ENCODE measurements at places on chromosomes 4 and X.

DNA sequence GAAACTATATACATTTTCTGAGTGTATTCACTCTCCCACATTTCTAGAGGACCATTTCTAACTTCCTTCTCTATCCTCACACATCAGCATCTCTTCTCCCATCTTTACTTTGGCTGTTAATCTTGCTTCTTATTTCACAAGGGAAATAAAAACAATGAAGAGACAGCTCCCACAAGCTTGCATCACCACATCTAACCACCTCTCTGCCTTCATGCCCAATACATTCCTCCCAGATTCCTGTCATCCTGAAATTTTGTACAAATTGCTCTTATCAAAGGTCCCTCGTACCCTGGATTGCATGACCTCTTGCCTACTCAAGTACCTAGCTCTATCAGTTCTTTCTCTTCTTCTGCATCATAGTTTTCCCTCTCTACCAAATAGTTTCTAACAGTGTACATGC, 215.2 kb downstream of the ANTXR2 start:
- DNase-seq: no peak

GRCh38 chr4:9931146-9931545, 90.2 kb downstream of the SLC2A9 start:
- no peak for DNase-seq

DNA sequence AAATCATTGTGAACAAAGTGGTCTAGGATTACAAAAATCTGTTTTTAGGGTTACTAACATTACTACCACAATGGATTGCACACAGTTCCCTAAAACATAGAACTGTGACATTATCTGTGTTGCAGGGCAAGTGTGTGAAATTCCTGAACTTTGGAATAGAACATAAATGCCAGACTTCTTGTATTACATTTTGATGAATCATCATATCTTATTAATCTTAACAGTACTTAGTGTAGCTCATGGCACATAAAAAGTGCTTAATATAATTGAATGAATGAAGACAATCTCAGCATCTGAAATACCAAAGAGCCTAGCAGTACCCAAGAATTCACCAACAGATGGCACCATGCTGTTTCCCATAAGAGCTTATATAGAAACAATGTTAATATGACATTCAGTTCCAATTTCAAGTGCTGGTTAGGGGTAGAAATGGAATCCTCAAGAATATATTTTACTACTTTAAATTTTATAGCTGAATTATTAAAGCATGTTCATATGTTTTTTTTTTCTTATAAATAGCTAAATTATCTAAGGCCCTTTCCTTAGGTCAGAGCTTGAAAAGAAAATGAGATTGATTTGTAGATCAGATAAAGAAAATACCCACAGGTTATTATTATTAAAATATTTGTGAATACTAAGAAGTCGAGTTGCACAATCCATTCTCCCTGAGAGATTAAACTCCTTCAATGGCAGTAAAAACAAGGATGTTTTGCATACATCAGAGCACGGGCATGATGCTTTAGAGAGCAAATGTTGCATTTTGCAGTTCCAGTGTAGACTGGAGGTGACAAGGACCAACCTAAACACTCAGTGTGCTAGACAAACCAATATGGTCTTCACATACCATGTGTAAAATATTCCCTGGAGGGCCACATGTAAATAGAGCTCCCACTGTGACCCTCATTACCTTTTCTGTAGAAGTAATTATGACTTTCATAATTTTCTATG, 25.7 kb upstream of the SHISA3 start:
- no peak for DNase-seq

GRCh38 chr4:16192057-16192456, 34.2 kb downstream of the TAPT1 start:
- DNase-seq: no peak

GRCh38 chrX:50108264-50108663, 92.5 kb downstream of the AKAP4 start:
- DNase-seq: no peak

DNA sequence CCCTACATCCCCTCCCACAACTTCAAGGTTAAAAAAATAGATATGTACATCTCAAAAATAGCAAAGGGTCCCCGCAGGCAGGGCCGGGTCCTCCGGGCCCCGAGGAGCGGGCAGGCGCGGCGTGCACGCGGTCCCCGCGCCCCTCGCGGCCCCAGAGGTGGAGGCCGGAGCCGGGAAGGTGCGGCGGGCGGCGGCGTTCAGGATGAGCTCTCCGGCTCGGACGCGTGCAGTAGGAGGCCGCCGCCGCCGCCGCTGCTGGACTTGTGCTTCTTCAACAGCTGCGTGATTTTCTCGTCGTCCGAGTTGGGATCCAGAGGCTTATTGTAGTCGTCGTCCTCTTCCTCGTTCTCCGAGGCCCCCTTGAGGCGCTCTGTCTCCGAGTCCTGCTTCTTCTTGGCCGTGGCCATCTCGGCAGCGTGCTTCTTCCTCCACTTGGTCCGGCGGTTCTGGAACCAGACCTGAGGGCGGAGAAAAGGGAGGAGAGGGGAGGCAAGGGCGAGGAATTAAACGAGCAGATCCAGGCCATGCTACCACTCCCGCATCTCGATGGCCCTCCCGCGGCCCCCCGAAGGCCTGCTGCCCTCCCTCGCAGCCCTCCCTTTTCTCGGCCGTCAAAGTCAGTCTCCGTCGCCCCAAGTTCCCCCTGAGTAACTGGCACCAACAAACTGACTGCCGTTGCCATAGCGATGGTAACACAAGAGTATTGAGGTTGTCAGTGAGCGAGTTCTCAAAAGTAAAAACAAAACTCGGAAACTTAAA, 5.8 kb downstream of the NKX6-1 start:
- no peak for DNase-seq

GRCh38 chr4:37685161-37685822, 884 bp downstream of the RELL1 start:
- DNase-seq: peak; percentile 41

GRCh38 chr4:112302320-112303274, 5.4 kb downstream of the ALPK1 start:
- no peak for DNase-seq

- no peak for DNase-seq
Observed at GRCh38 chr4:176223561-176223960, 28.2 kb upstream of the SPATA4 start.

DNA sequence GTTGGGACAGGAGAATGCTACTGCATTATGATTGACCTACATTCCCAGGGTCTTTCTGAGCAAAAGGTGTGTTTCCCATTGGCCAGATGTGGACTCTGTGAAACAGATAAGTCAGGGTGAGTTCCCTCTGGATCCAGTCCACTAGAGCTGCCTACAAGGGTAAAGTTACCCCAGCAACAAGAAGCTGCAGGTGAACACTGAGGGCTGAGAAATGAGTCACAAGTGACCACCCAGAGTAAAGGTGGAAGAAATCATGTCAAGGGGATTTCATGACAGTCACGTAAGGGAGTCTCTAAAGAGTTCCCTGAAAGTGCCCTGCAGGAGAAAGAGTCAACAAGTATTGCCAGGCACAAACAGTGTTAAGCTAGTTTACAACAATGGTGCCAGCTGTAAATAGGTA, 16.3 kb downstream of the F8A1 start:
- DNase-seq: no peak

DNA sequence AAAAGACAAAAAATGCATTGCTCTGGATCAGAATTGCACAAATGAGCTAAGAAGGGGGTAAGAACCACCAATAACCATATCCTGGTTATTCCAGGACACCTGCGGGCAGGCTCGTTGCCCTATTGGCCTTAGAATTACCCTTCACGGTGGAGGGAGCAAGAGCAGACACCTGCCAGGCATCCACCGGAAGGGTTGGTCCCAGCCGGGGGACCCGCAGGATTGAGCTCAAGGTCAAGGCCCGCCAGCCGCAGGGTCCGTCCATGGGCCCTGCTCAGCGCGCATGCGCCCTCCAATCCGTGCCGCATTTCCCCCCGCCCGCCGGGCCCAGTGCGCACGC, 575 bp downstream of the SLC25A6 start:
- no peak for DNase-seq

- no peak for DNase-seq
Observed at GRCh38 chr4:112536123-112536522, 20.1 kb upstream of the NEUROG2 start.

GRCh38 chr4:110625576-110626257, 2.8 kb upstream of the PITX2 start:
- DNase-seq: no peak

DNA sequence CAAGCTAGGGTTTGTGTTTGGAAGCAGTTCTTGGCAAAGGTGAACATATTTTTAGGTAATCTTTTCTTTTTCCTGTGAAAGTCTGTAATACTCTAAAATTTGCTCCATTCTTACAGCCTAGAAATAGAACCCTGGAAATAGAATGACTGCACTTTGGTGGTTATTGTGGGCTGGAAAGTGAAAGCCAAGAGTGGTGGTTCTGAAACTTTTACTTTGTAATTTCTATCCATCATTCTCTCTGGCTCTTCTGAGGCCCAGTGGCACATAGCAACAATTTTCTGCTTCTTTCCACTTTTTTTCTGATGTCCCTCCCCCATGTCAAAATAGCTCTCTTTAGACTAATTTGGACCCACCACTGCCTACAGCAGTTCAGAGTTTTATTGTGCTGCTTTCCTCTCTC, 300.4 kb upstream of the RPS6KA3 start:
- no peak for DNase-seq

- DNase-seq: no peak
Observed at GRCh38 chr4:170014359-170015011, 11.7 kb downstream of the MFAP3L start.

- DNase-seq: no peak
Observed at GRCh38 chr4:89164400-89164799, 53.1 kb downstream of the TIGD2 start.

GRCh38 chr4:61468024-61468720, 268.0 kb downstream of the ADGRL3 start:
- no peak for DNase-seq

DNA sequence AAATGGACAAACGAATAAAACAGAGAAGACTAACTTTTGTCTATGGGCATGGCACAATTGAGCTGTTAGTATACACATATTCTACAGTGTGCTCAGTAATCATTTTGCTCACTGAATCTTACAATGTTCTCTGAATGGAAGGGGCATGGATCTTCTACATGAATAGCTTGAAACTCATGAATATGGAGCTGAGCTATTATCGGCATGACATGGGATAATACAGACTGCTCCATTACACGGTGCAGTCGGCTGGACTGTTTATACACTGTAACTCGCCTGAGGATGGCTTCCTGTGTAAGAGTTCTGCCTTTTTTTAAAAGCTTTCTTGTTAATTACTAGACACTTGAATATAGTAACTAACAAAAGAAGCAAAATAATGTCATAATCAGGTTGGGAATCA, 368.5 kb upstream of the MAD2L1 start:
- DNase-seq: no peak

GRCh38 chrX:150615356-150615755, 46.9 kb downstream of the MTM1 start:
- DNase-seq: no peak

DNA sequence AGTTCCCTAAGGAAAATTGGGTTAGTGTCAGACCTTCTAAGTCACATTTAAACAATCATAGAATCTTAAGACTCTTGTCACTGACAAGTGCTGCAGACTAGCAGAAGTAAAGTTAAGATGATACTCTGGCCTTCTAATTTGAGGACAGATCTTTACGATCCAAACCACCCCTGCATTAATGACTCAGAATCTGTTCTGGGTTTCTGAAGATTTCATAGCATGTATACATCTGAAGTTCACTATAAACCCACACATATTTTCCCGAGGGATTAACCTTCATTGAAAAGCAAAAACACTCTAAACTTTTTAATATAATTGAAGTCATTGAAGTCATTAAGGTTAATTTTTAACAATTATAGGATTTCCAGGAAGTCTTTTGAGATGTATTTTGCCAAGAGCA, 674.3 kb downstream of the IQCM start:
- DNase-seq: no peak

- DNase-seq: no peak
Observed at GRCh38 chr4:124243671-124244366, 468.7 kb downstream of the ANKRD50 start.

- no peak for DNase-seq
Observed at GRCh38 chrX:39022106-39022505, 220.8 kb downstream of the MID1IP1 start.

DNA sequence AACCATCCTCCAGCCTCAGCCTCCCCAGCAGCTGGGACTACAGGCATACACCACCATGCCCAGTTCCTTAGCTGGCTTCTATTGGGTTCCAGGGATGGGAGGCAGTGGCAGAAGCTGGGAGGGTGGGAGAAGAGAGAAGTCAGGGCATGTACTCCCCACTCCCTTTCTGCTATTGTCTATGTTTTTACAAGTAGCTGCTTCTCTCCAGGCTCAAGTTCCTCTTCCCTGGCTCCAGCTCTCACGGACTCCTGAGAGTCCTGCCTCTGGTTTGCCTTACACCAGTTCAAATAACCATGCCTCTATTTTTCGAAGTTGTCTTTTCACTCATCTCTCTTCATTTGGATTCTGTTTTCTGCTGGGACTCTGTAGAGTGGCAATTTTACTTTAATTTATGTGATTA, 2.9 kb downstream of the TBC1D9 start:
- no peak for DNase-seq

GRCh38 chrX:41728125-41728524, 4.1 kb downstream of the GPR82 start:
- DNase-seq: no peak

DNA sequence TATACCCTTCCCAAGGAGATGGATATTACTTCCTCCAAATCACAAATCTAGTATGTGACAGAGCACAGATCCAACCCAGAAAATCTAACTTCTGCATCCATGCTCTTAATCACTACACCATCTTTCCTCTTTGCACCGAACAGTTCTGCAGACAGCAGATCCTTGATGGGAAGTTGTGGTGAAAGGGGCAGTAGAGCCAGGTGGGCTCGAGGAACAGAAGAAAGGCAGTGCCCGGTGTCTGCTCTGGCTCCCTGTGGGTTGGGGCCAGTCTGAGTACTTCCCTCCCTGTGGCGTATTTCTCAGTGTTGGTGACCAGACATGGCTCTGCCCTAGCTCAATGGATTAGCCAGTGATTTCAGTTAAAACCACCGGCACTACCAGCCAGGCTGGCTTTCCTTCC, 15.3 kb downstream of the HOPX start:
- DNase-seq: no peak

GRCh38 chrX:56025872-56026571, 206.1 kb upstream of the KLF8 start:
- no peak for DNase-seq

DNA sequence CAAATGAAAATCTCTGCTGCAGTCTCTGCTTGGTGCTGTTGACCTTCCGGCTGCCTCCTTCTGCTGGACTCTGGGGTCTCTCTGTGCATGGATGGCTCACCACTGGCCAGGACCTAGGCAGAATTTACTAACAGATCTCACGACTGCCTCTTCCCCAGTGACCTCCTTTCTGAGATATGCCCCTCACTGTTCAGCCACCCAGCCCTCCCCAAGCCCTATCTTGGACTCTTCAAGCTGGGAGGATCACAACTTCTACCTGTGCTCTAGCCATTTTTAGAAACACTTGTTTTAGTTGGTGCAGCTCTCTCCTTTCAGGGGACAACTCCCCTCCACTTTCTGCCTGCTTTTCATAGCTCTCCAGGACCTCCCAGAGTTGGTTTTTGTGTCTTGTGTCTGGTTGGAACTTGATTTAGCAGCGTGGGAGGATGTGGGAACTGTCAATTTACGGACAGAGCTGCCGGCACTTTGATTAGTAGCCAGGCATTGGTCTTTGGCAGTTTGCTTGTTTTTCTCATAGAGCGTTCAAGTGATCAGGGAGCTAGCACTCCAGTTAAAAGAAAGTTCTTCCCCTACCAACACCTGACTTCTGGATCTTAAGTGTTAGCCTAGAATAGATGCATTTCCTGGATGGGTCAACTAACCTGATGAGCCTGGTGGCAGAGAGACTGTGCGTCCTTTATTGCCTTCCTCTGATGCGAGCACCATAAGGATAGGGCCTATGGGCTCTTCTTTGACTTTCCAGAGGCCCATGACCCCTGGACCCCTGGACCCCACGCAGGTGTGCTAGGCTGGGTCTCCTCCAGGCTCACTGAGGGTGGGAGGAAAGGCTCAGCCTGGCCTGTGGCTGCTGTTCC, 6.5 kb downstream of the RGS12 start:
- DNase-seq: no peak
